Pulmonary artery endothelial cell (primary cell): ENCODE measurements at places on chromosomes 6 and 20. TPM values are rescaled to one million over a fixed set of nuclear protein-coding genes. Genes with fewer than 3 reads are reported as not detected.

- no peak for DNase-seq
Observed at GRCh38 chr6:117530467-117531242, 48.2 kb downstream of the DCBLD1 start.

DNA sequence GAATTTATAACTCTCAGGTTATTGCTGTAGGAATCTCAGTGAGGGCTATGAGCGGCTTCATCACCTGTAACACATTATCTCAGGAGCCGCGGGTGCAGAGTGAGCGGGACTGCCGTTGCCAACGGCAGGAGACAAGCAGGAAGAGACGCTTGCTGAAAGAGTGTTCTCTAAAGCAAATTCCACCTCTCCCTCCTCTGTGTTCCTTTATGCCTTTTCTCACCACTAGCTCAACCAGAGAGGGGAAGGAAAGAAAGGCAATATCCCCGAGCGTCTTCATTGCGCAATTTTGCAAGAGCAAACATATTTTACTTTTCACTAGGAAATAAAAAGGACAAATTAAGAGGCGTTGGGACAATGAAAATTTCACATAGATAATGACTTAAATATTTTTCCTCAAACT lies 185.2 kb upstream of the EXOC2 start:
- no peak for DNase-seq

DNA sequence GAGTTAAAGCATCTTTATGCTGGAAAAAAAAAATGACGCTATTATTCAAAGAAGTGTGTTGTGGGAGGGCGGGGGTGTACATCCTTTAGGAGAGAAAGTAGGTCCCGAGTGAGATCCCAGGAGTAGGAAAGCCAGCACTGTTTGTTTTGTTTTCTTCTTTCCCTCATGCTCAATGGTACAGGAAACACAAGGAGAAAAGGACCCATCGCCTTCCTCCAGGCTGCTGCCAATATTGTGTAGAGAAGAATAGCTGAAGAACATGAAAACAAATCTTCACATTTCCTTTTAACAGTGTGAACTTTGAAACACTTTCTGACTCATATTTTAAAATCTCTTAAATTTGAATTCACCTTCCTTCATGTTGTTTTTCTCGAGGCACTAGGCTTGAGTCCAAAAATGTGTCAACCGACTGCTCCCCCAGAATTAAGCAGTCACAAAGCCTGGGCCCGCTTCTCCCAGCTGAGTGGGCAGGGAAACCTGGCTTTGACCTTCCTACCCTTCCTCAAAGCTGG lies 22.3 kb downstream of the PPP1R16B start:
- DNase-seq: peak; percentile 96

GRCh38 chr6:165925474-165926156 lies 242.0 kb downstream of the TBXT start:
- no peak for DNase-seq

DNA sequence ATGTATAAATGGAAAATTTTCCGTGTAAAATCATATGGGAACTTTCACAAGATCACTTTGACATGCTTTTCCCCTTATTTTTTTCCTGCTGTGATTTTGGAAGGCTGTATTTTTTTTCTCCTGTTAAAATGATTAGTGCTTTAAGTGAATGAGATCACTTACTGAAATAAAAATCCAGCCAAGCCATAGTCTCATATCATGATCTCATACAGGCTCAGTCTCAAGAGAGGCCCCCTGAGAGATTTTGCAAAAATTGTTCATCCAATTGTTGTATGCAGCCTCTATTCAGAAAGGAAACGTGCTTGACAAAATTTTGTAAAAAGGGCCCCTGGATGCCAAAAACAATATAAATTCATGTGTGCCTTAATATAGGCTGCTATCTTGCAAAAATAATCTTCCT lies 528.2 kb downstream of the HDGFL1 start:
- no peak for DNase-seq

GRCh38 chr6:111990214-111990613 lies 63.7 kb upstream of the CCN6 start:
- DNase-seq: no peak

DNA sequence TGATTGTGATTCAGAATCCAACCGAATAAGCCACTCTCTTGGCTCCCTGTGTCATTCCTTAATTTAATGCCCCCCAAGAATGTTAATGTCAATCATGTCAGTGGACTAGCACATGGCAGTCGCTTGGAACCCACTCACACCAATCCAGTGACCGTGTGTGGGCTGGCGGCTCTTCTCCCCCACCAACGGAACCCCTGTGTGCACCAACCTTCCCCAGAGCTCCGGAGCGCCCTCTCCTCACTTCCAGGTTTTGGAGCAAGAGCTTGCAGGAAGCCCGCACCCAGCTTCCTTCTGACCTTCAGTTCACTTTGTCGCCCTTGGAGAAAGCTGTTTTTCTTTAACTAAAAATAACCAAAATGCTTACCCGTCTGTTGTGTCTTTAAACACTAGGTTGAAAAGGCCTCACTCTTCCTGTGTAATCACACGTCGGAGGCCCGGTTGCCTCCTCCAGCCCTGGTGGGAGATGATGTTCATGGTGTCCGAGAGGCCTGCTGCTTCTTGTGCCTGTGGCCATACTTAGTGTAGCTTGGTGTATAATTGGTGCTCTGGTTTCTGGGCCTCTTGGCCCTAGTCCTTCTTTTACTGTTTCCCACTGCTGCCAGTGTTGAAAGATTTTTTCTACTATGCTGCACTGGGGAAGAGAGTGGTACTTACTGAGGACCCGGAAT lies 17.8 kb upstream of the MAP1LC3A start:
- no peak for DNase-seq

DNA sequence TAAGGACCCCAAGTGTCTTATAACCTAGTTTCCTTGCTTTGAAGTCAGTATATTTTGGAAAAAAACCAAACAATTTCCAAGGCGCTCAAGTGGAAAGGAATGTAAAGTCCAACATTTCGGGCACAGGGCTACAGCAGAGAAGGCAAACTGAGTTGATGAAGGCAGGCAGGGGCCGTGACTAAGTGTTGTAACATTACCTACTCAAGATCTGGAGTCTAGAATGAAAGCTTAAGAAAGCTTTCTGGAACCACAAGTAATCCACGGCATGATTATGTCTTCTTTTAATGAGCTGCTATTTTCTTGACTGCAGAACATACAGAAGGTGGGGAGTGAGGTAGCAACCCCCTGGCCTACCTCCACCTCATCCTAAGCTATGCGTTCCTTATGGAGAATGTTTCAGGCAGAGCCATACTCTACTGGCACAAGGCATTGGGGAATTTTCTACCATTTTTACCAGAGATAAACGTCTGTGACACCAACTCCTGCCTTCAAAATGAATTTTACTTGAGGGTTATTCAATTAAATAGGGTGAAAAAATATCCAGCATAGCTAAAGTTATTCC lies 4.3 kb downstream of the PPP1R10 start:
- DNase-seq: no peak

DNA sequence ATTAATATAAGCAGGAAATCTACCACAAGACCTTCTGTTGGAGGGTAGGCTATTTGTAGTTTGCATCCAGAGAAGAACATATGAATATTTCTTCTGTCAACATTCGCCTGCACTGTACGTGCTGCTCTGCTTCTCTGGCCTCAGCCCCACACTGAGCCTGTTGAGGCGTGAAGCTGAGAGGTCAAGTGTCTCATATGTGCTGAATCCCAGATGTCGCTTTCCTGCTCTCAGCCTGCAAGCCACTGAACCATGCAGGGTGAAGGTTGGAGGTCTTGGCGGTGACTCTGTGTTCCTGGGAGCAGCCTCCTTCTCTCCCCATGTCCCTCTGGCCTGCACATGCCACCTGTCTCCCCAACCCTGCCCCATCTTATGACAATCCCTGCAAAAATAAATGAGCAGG lies 83.6 kb downstream of the TMEM170B start:
- DNase-seq: no peak

DNA sequence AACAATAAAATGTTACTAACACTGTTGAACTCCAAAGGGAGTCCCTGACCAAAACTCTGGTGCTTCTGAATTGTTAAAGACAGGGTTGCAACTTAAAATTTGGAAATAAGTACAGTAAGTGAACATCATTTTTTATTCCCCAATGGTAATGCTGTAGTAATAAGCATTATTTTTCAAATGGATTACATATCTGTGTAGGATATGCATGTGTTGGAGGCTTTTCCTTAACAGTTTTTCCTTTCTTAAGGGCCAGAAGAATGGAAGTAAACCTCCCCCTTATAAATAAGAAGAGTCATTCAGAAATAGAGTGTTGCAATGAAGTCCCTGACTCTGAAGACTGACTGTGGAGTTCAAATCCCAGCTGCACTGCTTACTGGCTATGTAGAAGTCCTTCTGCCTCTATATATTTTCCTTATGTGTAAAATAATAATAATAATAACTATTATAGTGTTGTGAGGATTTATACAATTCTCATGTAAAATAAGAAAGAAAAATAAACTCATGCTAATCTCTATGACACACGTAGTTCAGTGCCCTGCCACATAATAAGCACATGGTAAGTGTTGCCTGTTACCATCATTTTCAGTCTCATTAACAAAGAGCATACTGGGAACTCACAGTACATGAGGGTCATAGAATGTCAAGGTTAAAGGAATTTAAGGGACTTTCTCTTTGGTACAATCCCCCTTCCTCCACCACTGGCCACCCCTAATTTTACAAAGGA lies 129.8 kb upstream of the SMLR1 start:
- no peak for DNase-seq

- DNase-seq: no peak
Observed at GRCh38 chr20:37567331-37567665, 39.6 kb upstream of the BLCAP start.

GRCh38 chr6:113588646-113589045 lies 268.5 kb upstream of the MARCKS start:
- no peak for DNase-seq

GRCh38 chr6:111925296-111925695 lies 52.0 kb upstream of the FYN start:
- DNase-seq: peak; percentile 17

GRCh38 chr6:3471286-3471685 lies 14.4 kb upstream of the SLC22A23 start:
- DNase-seq: no peak

DNA sequence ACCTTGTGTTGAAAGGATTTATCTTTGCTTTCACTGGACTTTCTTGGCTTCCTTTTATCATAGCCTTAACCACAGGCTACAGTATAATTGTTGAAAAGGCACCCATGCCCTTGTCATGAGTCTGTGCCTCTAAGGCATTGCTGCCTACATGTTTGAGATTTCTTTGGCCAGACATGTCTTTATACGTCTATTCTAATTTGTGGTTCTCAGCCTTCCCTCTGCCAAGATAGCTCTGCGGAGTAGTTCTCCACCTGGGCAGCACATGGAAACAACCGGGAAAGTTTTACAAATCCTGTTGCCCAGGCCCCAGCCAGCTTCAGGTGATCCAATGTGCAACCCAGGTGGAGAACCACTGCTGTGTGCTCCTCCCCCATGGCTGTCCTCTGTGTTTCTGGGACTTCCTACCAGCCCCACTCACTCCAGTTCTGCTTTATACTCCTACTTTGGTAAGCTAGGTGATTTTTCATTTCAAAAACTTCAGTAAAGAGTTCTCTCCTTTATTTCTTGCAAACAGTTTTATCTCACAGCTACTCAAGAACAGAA lies 159.6 kb upstream of the MYLIP start:
- no peak for DNase-seq

GRCh38 chr6:63899550-63899949 lies 263.9 kb downstream of the PHF3 start:
- DNase-seq: no peak

The MTG2 gene
- 17.6 and 22.2 TPM in 2 replicates for total RNA-seq

The UTRN gene
- 229 and 250 TPM in 2 replicates for total RNA-seq

The DDO gene
- 0.53 and 2.7 TPM in 2 replicates for total RNA-seq

The C20orf202 gene
- total RNA-seq: 0.07 TPM in 1 of 2 replicates, not detected in the other

The COL21A1 gene
- 0.13 and 1.4 TPM in 2 replicates for total RNA-seq

The ZC2HC1B gene
- not detected in 2 replicates for total RNA-seq

The KCNG1 gene
- 0.40 and 1.3 TPM in 2 replicates for total RNA-seq
